ENCODE measurements at places on chromosomes 3 and 15.

DNA sequence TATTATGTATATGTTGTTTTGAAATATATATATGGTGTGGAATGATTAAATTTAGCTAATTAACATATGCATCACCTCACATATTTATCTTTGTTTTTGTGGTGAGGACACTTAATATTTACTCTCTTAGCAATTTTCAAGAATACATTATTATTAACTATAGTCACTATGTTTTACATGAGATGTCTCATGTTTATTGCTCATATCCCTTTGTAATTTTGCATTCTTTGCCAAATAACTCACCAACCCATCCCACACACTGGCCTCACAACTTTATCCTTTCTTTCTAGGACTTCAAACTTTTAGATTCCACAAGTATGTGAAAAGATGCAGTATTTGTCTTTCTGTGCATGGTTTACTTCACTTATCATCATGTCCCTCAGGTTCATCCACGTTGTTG is 950.2 kb upstream of the CADM2 start:
- DNase-seq = no peak

DNA sequence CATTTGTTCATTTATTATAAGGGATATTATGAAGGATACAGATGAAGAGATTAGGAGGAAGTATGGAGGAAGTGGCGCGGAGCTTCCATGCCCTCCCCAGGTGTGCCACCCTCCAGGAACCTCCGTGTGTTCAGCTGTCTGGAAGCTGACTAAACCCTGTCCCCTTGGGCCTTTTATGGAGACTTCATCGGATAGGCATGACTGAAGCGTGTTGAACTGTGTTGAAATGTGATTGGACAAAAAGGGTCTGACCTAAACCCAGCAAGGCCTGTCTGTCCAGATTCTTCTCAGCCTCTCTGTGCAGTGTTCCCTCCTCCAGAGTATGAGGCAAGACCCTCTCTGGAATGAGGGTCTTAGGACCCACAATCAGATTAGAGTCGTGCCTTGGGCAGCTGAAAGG is 31.7 kb downstream of the HACD3 start:
- no peak for DNase-seq

DNA sequence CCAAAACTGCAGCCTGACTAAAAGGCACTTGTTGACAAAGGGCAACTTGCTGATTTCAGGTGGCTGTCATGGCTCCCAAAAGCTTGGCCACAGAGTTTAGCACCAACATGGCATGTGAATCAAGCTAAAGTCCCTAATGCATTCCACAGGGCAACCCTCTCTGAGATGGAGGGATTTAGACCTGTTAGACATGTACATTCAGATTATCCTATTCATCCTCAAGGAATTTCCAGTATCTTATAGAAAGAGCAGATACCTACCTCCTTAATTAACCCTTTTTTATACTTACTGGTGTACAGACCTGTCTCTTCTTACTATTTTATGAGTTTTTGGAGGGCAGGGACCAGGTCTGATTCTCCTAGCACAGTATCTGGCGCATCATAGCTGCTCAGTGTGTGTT is 31.3 kb downstream of the ACP3 start:
- no peak for DNase-seq

- DNase-seq = no peak
Observed at GRCh38 chr3:149894205-149894604, 76.5 kb downstream of the PFN2 start.

DNA sequence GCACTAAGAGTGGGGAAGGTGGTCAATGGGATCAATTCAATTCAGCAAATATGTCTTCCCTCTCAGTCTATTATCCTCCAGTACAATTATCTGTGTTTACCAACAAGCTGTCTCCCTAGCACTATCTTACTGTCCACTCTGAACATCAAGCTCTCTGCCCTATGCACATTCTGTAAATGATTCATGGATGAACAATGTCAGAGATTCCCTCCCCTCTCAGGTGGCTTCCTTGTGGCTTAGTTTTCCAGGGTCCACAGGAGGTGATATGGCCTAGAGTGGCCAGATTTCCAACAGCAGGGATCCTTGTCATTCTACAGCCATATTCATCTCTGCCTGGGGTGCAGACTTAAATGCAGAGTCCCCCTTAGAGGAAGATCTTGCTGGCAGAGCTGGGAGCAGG is 225.1 kb downstream of the UACA start:
- DNase-seq = no peak

DNA sequence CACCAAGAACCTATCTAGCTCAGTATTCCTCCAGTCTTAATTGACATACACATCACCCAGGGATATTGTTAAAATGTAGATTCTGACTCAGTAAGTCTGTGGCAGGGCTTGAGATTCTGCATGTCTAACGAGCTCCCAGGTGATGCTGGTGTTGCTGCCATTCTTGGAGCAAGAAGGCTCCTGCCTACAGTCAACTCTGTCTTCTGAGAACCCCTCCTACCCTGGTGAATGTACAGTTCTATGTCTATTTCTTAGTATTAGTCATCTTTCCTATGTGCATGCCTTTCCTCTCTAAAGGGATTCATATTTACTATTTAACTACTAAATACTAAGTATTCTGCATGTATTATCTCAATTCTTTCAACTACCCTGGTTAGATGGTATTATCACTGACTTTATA is 268.7 kb downstream of the EDEM1 start:
- no peak for DNase-seq

GRCh38 chr3:9135930-9136525 is 113.4 kb downstream of the SRGAP3 start:
- DNase-seq = no peak

DNA sequence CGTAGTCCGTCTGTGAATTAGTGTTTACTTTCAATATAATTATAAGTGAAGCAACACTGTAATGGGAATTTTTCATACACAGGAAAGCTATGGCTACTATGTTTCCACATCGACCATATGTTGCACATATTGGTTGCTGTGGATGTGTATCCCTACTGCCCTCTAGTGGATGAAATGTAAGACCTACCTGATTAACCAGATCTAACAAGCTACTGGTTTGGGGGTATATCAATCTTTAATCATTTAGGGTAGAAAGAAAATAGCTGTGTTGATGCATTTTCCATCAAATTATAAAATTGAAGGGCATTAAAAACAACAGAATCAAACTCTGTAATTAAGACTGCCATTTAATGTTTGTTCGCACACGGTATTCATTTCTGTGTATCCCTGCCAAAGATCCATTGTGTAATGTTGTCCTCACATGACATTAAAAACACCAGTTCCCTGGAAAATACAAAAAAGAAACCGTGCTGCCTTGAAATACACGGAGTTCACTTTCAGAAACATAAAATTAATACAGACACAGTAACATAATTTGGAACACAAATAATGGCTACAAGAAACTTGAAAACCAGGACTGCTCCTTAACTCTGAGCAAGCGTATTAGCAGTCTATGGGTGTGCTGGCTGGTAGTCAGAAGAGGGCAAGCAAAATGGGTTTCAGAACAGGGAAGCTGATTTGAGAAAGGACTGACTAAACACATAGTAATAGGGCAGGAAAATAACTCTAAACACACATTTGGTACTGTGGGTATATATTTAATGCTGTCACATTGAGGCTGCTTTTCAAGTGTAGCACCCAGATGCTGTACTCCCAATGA is 125.1 kb downstream of the TIGIT start:
- DNase-seq = no peak

GRCh38 chr3:191972714-191973398 is 511.9 kb downstream of the PYDC2 start:
- no peak for DNase-seq

DNA sequence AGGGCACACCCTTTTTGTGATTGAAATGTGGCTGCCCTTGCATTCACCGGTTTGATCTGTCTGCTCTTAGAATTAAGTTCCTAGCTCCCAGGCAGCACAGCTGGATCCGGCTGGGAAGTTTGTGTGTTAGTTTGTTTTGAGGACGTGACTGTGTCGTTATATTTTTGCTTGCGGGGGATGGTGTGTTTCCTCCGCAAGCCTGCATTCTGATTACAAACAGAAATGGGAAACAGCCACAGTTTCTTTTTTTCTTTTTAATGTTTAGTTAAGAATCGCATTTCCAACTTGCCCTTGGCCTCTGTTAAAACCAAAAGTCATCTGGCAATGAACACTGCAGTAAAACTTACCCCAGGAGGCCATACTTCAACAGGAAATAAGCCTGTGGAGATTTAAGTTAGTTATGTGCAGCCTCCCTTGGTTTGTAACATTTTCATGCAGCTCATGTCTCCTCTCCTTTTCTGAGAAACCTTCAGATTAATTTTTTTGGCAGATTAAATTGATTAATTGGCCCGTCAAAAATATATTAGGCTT is 888 bp downstream of the TMOD3 start:
- no peak for DNase-seq

GRCh38 chr3:115190747-115191146 is 43.7 kb upstream of the ZBTB20 start:
- DNase-seq = no peak

DNA sequence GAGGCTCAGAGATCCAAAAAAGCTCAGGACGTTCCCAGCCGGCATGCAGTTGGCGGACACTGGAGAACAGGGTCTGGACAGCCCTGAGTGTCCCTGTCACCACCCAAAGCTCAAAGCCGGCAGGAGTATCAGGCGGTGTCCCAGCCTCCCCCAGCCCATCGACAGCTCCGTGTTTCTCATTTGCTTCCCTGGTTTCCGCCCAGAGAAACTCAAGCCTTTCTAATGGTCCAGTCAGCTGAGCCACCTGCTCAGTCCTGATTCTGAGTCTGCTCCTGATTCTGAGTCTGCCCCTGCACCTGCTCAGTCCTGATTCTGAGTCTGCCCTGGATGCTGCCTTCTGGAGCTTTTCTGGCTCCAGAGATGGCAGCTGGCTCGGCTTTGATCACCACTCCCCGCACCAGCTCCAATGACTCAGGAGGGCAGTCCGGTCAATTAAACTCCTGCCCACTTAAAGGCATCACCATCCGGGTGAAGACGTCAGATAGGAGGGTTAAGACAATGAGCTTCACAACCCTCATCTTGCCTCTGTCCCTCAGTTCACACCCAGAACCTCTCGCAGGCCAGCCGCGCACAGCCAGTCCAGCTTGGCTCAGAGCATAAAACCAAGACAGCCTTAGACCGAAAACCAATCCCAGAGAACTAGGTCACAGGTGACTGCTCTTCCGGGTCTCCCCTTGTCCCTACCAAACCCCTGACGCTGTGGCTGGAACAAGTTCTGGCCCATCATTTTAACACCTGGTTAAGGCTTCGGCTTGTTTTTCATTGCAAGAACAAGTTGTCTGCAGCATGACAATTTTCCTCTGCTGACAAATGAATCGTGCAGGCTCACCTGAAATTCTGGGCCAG is 6.8 kb downstream of the PCSK6 start:
- DNase-seq = no peak

DNA sequence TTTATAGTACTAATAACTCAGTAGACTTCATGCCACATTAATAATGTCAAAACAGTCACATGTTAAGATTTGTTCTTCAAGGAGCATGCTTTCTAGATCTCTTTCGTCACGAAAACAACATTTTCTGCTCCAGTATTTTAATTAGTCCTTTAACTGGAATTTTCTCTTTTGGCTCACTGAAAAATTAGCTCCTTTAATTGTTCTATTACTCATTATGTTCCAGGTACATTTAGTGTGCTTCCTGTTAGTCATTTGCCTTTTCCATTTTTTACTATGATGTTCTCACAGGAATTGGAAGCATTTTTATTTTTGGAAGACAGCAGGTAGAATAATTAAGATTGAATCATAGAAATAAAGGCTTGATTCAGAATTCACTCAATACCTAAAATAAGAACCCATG is 111.2 kb downstream of the SLC9A9 start:
- DNase-seq = no peak

- no peak for DNase-seq
Observed at GRCh38 chr15:88623061-88623460, 1.9 kb downstream of the AEN start.

DNA sequence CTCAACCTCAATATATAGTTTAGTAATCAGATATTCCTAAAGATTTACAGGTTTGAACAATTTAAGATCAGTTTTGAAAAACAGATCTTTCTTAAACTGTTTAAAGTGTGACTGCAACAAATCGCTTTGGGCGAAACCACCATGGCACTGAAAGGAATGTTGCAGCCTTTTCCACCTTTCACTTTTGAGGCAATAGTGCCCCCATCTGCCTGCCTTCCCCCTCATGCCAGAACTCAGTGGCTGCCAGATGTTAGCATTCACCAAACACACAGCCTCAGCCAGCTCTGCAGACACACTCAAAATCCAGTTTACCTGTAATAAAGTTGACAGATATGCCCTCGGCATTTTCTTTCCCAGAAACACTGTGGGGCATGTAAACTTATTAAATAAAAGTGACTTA is 3.3 kb downstream of the LYSMD4 start:
- no peak for DNase-seq

- DNase-seq = no peak
Observed at GRCh38 chr3:135301670-135302069, 506.6 kb downstream of the EPHB1 start.

- DNase-seq = peak; percentile 34
Observed at GRCh38 chr15:74541494-74542165, 610 bp downstream of the ARID3B start.

GRCh38 chr15:76184650-76185035 is 124.9 kb downstream of the TMEM266 start:
- DNase-seq = no peak

DNA sequence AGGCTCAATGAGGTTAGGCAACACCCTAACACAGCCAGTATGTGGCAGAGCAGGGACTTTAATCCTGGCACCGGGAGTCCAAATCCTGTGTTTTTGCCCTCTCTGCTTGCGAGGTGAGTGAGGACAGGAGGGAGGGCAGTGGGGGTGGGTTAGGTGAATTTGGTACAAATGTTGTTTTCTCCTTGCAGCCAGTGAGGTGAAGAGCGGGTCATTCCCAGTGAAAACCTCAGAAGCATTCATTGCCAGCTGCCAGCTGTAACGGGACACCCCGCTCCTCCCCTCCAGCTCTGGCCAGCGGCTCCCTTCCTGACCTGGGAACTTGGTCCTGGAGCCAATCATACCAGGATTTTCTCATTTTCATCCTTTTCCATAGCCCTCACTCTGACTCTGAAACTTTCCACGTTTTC is 45.7 kb upstream of the RAB6B start:
- no peak for DNase-seq

DNA sequence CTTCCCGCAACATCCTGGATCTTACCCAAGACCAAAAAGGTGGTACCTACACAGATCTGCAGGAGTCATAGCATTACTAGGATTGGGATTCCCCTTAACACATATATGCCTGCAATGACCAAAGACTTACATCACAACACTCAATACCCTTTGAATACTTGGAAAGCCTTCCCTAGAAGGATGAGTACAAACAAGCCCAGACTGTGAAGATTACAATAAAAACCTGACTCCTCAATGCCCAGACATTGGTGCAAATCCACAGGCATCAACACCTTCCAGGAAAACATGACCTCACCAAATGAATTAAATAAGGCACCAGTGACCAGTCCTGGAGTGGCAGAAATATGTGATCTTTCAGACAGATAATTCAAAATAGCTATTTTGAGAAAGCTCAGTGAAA is 326.8 kb downstream of the TBL1XR1 start:
- no peak for DNase-seq

- DNase-seq = no peak
Observed at GRCh38 chr3:185316740-185317412, 46.1 kb upstream of the MAP3K13 start.

DNA sequence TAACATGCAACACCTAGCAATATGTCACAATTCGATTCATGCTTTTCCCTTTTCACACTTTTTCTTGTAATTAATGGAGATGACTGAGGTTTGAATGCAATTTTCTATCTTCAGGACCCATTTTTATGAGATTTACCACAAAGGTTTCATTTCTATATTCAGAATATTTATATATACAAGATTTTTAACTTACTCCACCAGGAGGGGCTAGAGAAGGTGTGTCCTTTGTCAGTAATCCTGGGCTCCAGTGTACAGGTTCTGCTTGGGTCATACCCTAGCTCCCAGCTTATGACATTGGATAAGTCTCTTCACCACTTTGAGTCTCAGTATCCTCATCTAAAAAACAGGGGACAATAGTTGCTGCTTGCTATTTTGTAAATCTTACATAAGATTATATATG is 95.7 kb upstream of the SLC24A5 start:
- DNase-seq = no peak

All from liver (tissue), 10 donors.